ENCODE measurements at places on chromosomes 5 and 9.
A peak's percentile ranks its signal among the peaks of the same experiment; 100 is the strongest.

GRCh38 chr5:37571985-37572384 lies 192.9 kb downstream of the WDR70 start:
- no peak overlapping the region for H3K4me3 ChIP-seq
- peaks cover 16% of the 10 kb centered on the region for H3K36me3 ChIP-seq
- H3K27me3 ChIP-seq: no peaks in the 10 kb centered on the region
- DNase-seq: no peak
- H3K27ac ChIP-seq: no peak overlapping the region
- H3K4me1 ChIP-seq: peaks cover 5% of the 10 kb centered on the region

- no peak for DNase-seq
- peaks cover 2% of the 10 kb centered on the region for H3K27me3 ChIP-seq
- H3K4me1 ChIP-seq: no peaks in the 10 kb centered on the region
- H3K4me3 ChIP-seq: no peak overlapping the region
Observed at GRCh38 chr5:152072091-152072490, 147.4 kb upstream of the GLRA1 start.

- peak; percentile 59 for DNase-seq
- H3K27ac ChIP-seq: peak overlapping the region; percentile 98
- H3K27me3 ChIP-seq: no peaks in the 10 kb centered on the region
Observed at GRCh38 chr9:35814106-35814840, 569 bp downstream of the HINT2 start.

- no peaks in the 10 kb centered on the region for H3K36me3 ChIP-seq
- no peak overlapping the region for H3K4me3 ChIP-seq
- peaks cover 5% of the 10 kb centered on the region for H3K27me3 ChIP-seq
- H3K4me1 ChIP-seq: peaks cover 40% of the 10 kb centered on the region
- no peak for DNase-seq
Observed at GRCh38 chr9:88302579-88303324, 85.5 kb upstream of the SPIN1 start.

DNA sequence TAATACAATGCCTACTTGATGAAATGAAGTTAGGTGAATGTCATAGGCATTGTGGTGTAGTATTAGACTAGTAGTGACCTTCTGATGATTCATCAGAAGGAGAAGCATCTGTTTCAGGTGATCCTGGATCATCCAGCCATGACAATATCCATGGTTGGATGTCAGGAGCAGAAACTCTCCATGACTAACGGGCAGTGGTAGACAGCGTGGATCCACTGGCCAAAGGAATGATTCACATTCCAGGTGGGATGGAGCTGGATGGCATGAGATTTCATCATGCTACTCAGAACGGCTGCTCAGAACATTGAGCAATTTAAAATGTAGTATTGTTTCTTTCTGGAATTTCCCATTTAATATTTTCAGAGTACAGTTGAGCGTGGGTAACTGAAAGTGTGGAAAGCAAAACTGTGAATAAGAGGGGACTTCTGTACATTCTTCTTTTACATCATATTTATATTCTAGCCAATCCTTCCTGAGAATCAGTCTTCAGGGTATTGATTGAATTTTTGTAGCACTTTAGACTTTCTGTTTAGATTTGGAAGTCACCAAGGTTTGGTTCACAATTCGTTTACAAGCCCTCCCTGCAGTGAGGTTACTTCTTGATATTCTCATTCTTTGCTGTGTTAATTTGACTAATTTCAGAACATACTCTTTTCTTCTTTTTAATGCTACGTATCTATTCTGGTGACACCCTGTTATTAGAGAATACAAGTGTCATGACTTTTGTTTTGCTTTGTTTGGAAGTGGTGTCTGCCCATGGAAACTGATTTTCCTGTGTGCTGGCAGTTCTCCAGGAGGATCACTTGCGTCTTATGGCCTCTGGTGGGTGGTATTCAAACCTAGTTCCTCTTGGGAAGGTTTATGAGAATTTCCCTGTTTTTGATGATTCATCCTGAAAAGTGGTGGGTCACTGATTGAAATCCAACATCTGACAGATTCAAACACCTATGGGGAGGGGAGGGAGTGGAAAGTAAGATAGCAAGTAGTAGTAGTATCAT lies 12.2 kb upstream of the CLINT1 start:
- no peak for DNase-seq
- peaks cover 16% of the 10 kb centered on the region for H3K4me1 ChIP-seq
- H3K27ac ChIP-seq: peak overlapping the region; percentile 73
- H3K27me3 ChIP-seq: no peaks in the 10 kb centered on the region
- H3K36me3 ChIP-seq: no peaks in the 10 kb centered on the region

DNA sequence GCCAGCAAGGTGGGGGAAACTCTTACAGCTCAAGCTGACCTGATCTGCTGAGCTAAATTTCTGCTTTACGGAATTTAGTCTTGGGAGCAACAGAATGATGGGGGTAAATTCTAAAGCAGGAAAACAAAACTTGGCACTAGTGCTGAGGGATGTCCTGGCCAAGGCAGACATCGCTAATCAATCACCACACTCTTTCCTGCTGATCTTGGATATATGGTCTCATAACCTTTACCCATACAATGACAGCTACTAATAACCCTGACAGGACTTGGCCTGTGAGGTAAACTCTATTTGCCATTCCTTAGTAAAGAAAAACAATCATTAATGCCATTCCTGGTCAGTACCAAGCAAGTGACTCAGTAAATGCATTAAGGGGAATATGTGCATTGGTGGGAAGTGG lies 51.5 kb downstream of the PPARGC1B start:
- no peaks in the 10 kb centered on the region for H3K27me3 ChIP-seq
- H3K4me3 ChIP-seq: no peak overlapping the region
- peaks cover 35% of the 10 kb centered on the region for H3K4me1 ChIP-seq

- no peaks in the 10 kb centered on the region for H3K36me3 ChIP-seq
- H3K4me3 ChIP-seq: peak overlapping the region; percentile 72
- DNase-seq: no peak
Observed at GRCh38 chr9:128419061-128419925, 1.4 kb upstream of the CERCAM start.

DNA sequence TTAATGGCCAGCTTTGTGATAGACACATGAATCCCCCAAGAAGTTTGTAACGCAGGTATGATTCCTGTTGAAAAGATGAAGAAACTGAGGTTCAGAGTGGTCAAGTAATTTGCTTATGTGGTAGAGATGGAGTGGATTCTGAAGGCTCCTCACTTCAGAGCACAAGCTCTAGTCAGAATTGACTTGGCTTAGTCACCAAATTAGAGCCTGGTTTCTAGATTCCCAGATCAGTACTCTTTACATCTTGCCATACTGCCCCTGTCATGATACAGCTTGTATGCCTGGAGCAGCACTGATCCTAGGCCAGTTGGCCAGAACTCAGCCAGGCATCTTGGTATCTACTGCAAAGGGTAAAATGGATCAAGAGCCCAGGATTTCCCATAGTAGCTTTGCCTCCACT lies 284.4 kb upstream of the RFX3 start:
- H3K27me3 ChIP-seq: no peaks in the 10 kb centered on the region
- H3K4me3 ChIP-seq: no peak overlapping the region
- no peak overlapping the region for H3K27ac ChIP-seq

DNA sequence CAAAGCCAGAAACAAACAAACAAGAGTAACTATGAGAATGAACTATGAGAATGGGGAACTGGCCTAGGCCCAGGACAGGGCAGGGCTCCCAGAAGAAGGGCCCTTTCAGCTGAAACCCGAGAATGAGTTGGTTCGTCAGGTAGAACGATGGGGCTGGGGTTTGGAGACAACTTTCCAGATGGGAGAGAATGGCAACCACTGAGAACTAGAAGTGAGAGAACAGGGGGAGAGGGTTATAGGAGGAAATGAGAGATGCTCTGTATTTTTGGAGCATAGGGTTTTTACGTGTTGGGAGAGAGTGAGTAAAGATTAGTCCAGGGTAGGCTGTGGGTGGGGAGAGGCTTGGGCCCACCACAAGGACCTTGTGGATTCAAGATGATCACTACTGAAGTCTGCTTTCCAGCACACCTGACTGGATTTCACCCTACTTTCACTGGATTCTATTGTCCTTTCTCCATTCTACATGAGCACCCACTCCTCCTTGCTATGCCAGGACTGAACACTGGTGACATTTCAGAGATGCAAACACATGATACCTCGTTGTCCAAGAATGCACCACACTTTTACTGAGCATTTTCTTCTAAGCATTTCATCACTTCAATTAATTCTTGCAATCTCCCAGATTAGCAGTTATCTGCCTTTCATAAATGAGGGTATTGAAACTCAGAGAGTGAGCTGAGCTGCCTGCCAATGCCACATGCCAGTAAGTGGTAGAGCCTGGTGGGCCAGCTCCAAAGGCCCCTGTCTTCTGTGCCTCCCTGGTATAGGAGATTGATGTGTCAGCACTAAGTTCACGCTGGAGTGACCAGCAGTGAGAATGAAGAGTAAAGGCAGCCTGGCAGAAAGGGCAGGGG lies 3.2 kb upstream of the TMEM268 start:
- no peak overlapping the region for H3K4me3 ChIP-seq
- H3K36me3 ChIP-seq: peaks cover 8% of the 10 kb centered on the region
- peaks cover 48% of the 10 kb centered on the region for H3K4me1 ChIP-seq

GRCh38 chr5:34415559-34416198 lies 240.4 kb upstream of the RAI14 start:
- no peak overlapping the region for H3K27ac ChIP-seq
- DNase-seq: no peak

GRCh38 chr9:87569008-87569509 lies 71.4 kb downstream of the DAPK1 start:
- no peak overlapping the region for H3K27ac ChIP-seq
- H3K27me3 ChIP-seq: no peaks in the 10 kb centered on the region
- no peaks in the 10 kb centered on the region for H3K36me3 ChIP-seq

DNA sequence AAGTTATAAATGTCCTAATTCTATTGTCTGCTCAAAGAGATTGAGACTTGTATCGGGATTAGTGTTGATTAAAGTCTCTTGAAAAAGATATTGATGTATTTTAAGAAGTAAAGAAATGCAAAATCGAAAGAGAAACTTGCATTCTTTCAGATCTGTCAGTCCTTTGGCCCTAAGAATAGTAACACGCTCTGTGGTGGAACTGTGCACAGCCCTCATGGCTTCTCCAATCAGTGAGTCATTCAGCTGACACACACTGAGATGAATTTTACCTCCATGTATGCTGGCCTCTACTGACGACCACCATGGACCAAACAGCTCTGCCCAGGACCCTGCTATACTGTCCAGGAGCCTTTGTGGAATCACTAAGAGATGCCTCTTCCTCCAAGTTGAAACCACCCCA lies 232.4 kb downstream of the ESM1 start:
- no peak overlapping the region for H3K27ac ChIP-seq
- H3K27me3 ChIP-seq: no peaks in the 10 kb centered on the region
- H3K4me3 ChIP-seq: no peak overlapping the region
- DNase-seq: no peak
- peaks cover 27% of the 10 kb centered on the region for H3K4me1 ChIP-seq

DNA sequence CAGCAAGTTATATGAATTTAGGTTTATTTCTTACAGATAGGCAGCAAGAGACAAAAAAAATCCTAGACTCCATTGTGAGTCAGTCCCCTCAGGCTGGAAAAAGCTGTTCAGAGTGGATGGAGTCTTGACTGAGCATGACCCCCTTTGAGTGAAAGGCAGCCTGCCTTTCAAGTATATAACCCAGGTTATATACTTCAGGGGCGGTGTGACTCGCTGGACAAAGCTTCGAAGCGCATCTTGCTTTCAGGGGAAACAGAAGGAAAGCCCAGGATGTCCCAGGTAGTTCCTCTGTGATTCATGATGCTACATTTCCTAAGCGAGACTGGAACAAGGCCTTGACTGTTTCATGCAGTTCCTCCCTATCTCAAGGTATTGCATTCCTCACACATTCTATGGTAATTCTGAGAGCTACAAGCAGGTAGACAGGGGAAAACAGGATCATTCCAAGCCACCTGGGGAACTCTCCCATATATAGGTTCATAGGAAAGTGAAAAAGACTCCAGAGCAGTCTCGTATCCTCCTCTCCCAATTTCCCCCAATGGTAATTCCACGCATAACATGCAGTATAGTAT lies 1244.1 kb upstream of the CDH6 start:
- no peak overlapping the region for H3K4me3 ChIP-seq
- H3K27ac ChIP-seq: no peak overlapping the region
- H3K36me3 ChIP-seq: no peaks in the 10 kb centered on the region
- no peaks in the 10 kb centered on the region for H3K4me1 ChIP-seq

GRCh38 chr9:116703634-116704033 lies 16.5 kb downstream of the TRIM32 start:
- no peaks in the 10 kb centered on the region for H3K27me3 ChIP-seq
- no peak overlapping the region for H3K4me3 ChIP-seq
- peaks cover 41% of the 10 kb centered on the region for H3K36me3 ChIP-seq
- DNase-seq: no peak

- H3K4me3 ChIP-seq: no peak overlapping the region
- H3K4me1 ChIP-seq: peaks cover 24% of the 10 kb centered on the region
- H3K27ac ChIP-seq: no peak overlapping the region
Observed at GRCh38 chr5:123571927-123572326, 60.0 kb downstream of the CSNK1G3 start.

DNA sequence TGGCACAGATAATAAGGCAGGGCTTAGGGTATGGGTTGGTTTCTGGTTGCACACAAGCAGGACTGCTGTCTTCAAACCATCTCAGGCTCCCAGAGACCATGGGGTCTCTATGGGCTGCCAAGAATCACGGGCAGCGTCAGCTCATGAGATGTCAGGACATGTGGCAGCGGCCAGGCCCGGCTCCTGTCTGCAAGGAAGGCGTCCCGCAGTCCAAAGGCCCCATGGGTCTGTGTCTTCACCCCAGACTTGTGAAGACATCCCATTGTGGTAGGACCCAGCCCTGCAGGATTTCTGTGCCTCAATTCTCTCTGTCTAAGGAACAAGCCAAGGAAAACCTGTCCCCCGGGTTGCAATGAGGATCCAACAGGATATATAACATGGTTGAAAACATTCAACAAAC lies 32.6 kb downstream of the IPPK start:
- DNase-seq: no peak
- H3K27me3 ChIP-seq: no peaks in the 10 kb centered on the region
- no peak overlapping the region for H3K4me3 ChIP-seq
- H3K27ac ChIP-seq: no peak overlapping the region

- no peaks in the 10 kb centered on the region for H3K36me3 ChIP-seq
- no peak for DNase-seq
- H3K4me1 ChIP-seq: peaks cover 9% of the 10 kb centered on the region
- H3K27ac ChIP-seq: no peak overlapping the region
Observed at GRCh38 chr9:6078382-6079105, 63.1 kb upstream of the RANBP6 start.

GRCh38 chr5:113090336-113091106 lies 113.9 kb downstream of the DCP2 start:
- H3K4me3 ChIP-seq: no peak overlapping the region
- H3K4me1 ChIP-seq: peaks cover 13% of the 10 kb centered on the region
- no peak overlapping the region for H3K27ac ChIP-seq
- peak; percentile 15 for DNase-seq
- peaks cover 3% of the 10 kb centered on the region for H3K27me3 ChIP-seq

Measured in activated naive CD8-positive, alpha-beta T cell treated with anti-CD3 and anti-CD28 coated beads, Interleukin-2, amount 50 U/mL, for 24 hours (primary cell).